GM23248 (cell line): ENCODE measurements at places on chromosomes 11 and 22. TPM values are rescaled to one million over a fixed set of nuclear protein-coding genes. Genes with fewer than 3 reads are reported as not detected.

The TMEM191C gene
- total RNA-seq, result 0.32 TPM in 1 of 2 replicates, not detected in the other

The ROM1 gene
- total RNA-seq, result 3.4 and 6.5 TPM in 2 replicates

The CD6 gene
- not detected in 2 replicates for total RNA-seq

The AMBRA1 gene
- total RNA-seq, result 20.1 and 46.0 TPM in 2 replicates

The FAT3 gene
- 1.9 TPM in 2 replicates for total RNA-seq

The NCF4 gene
- not detected in 2 replicates for total RNA-seq

The CCDC73 gene
- total RNA-seq, result not detected in 2 replicates

The SERPING1 gene
- 98.0 and 147 TPM in 2 replicates for total RNA-seq

The SCT gene
- not detected in 2 replicates for total RNA-seq

The PATE2 gene
- total RNA-seq, result not detected in 2 replicates

The TNNI2 gene
- not detected in 2 replicates for total RNA-seq

- DNase-seq, result peak; percentile 68
These were observed 25.4 kb downstream of the TRIM44 start for GRCh38 chr11:35688023-35688422.

- no peak for DNase-seq
These were observed 3.7 kb upstream of the ANAPC15 start for GRCh38 chr11:72116019-72116755.

GRCh38 chr11:79512706-79513469 lies 72.1 kb upstream of the TENM4 start:
- DNase-seq, result no peak

DNA sequence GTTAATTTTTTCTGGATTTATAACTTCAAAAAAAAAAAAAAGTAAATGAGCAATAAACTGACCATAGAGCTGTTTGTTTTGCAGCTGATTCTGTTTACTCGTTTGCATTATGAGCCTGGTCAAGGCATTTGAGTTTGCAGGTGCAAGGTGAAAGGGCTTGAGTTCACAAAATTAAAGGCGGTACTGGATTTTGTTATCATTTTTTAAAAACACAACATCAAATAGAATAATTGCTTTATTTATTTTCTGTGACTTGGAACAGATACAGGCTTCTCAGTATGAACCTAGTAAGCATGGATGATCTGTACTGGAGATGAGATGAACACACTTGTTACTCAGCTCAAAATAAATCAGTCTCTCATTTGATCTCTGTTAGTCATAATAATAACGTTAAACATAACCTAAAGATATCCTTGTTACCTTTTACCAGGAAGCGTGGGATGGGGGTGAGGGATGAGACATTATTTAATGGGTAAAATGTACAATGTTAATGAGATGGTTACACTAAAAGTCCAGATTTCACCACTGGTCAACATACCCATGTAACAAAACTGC lies 137.8 kb downstream of the LUZP2 start:
- DNase-seq, result no peak

- no peak for DNase-seq
These were observed 11.8 kb upstream of the SSTR3 start for GRCh38 chr22:37223965-37224551.

DNA sequence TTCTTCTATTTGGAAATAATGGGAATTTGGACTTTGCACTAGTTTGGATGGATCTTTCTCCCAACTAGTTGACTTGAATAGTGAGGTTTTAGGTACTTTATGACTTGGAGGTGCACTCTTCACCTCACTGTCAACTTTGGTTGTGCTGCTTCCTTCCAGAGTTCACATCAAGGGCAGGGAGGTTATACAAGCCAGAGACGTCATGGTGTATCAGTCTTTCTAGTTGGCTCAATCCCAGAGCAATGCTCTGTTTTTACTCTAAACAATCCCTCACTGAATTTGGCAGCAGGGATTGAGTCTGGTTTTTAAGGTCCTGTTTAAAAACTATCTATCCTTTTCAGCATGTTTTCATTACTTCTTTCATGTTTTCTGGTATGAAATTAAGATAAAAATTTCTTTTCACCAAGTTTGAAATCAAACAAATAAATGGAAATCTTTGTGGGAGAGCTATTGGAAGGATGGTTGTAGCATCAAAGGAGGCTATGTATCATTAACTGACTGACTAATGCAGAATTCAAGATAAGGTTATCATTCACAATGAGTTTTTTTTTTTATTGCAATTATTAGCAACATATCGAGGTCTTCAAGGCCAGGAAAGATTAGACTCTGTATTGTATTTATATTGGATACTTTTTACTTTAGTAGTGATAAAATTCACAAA lies 28.0 kb upstream of the ZBED5 start:
- DNase-seq, result peak; percentile 20

GRCh38 chr22:50674130-50674500 lies 1.5 kb downstream of the SHANK3 start:
- no peak for DNase-seq

DNA sequence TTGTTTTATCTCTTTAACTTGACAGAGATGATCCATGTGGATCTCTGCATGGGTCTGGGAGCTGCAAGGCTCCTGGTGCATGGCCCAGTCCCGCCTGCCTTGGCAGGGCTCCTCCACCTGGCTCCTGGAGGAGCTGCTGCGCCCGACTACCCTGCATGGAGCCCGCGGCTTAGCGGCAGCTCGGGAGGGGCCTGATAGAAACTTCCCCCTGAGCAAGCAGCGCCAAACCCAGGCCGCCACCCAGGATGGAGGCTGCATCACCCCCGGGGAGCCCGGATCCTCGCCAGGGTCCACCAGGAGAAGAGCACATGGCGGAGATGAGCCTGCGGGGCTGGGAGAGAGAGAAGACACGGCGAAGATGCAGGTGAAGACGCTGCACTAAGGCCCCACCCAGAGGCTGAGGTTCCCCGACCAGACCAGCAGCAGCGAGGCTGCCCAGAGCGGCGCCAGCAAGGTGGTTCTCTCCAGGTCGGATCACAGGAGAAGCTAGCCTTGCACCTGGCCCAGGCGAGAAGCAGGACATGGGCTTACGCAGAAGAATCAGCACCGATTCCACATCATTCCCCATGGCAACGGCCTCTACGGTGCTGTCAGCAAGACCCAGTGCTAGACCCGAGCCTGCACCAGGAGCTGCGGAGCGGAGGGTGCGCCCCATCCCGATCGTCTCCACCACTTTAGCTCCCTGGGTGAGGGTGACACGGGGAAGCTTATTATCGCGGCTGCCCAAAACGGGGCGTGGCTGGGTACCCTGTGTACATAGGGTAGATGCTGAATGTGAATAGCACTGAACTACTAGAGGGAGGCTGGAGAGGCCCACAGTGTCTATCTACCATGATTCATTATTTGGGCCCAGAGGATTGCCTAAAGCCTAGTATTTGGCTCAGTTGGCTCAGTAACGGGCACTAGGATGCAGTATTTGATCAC lies 41.3 kb upstream of the VPREB1 start:
- no peak for DNase-seq

DNA sequence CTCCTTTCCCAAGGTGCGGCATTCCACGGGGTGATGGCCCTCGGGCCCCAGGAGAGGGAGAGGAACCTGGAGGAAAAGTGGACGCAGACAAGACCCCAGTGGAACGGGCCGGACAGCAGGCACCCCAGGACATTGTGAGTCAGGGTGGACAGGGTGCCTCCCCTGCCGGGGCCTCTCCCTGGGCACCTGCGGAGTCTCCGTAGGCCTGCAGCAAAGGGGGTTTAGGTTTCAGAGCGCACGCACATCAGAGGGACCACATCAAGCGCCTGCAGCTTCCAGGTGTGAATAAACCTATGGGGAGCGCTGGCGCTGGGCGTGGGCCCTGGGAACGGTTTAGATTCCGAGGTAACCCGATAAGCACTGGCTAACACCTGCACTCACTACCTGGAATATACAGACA lies 22.7 kb upstream of the FGF19 start:
- no peak for DNase-seq

DNA sequence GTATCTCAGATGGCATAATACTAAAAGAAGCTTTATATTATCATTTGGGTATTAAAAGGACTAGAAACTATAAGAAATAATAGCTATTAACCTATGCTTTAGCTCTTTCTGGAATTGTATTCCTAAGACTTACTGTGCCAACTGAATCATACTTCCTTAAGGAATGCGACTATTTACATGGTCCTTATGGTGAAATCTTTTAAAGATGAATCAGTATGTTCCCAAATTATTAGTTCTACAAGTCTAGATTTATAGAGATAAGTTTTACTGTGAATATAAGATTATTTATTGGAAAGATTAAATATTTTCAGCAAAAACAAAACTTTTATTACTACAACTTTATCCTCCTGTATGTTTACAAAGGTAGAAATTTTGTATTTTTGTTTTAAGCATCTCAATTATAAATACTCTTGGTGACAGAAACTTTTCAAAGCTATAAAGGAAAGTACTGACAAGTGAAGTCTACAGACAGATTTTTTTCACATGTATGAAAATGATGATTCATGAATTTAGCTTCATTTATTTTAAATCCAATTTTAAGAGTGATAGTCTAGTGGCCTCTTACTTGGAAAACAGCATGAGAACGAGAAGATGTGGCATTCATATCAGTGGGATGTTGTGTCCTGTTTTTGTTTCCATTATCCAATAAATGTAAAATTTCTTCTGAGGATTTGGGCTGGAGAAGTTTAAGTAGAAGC lies 17.8 kb downstream of the KIF18A start:
- DNase-seq, result peak; percentile 63

- no peak for DNase-seq
These were observed 8.7 kb upstream of the ABTB2 start for GRCh38 chr11:34366522-34366921.

- peak; percentile 12 for DNase-seq
These were observed 111.2 kb upstream of the CEP126 start for GRCh38 chr11:101803651-101804050.

GRCh38 chr11:65065851-65066250 lies 7.5 kb upstream of the NAALADL1 start:
- no peak for DNase-seq

- DNase-seq, result no peak
These were observed 6.9 kb upstream of the RBM4B start for GRCh38 chr11:66684635-66685034.

DNA sequence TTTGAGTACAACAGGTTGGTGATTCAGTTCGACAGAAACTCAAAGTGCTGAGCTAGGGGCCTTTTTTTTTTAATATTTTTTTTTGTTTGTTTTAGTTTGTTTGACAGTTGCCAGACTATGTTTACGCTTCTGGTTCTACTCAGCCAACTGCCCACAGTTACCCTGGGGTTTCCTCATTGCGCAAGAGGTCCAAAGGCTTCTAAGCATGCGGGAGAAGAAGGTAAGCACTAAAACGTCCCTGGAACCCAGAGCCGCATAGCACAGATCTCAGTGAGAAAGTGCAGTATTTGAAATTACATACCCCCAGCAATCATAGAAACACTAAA lies 649 bp downstream of the PRRG4 start:
- no peak for DNase-seq

- peak; percentile 63 for DNase-seq
These were observed 9.1 kb downstream of the DCHS1 start for GRCh38 chr11:6646576-6646917.

DNA sequence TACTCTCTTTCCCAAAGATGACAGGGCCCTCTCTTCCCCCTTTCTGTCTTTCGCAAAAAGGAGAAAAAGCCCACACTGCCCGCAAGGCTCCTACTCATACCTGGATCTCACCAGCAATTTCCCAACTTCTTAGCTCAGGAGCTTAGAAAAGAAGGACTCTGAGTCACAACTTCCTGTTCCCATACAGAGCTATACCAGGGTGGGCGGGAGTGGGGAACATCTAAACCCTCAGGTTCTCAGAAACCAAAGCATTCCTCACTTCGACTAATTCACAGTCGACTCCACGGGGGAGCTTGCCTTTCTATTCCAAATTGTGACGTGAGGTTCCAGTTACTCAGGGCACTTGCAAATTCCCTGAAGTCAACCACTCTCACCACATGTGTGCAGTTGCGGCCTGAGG lies 61.9 kb downstream of the MTNR1B start:
- DNase-seq, result peak; percentile 74

GRCh38 chr11:61120099-61120705 lies 17.9 kb downstream of the CD5 start:
- no peak for DNase-seq

DNA sequence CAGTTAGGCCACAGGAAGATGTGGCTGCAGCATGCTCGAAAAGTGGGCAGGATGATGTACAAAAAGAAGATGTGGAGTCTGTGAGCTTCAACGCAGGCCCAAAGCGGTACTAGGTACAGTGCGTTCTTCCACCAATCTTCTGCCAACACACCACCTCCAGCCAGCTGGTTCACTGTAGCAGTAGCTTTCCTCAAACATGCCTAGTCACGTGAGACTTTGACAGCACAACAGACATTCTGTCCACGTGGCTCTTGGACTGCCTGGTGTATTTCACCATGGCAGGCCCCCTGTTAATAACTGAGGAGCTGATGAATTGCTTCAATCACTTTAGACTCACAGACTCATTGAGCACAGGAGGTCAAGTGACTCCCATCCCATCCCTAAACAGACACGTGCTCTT lies 14.1 kb downstream of the SYN3 start:
- DNase-seq, result no peak

GRCh38 chr11:62930666-62931065 lies 9.5 kb upstream of the CHRM1 start:
- DNase-seq, result no peak

- no peak for DNase-seq
These were observed 598.6 kb downstream of the BUD13 start for GRCh38 chr11:116173941-116174911.

- DNase-seq, result no peak
These were observed 10.9 kb downstream of the TCIRG1 start for GRCh38 chr11:68049509-68050370.

DNA sequence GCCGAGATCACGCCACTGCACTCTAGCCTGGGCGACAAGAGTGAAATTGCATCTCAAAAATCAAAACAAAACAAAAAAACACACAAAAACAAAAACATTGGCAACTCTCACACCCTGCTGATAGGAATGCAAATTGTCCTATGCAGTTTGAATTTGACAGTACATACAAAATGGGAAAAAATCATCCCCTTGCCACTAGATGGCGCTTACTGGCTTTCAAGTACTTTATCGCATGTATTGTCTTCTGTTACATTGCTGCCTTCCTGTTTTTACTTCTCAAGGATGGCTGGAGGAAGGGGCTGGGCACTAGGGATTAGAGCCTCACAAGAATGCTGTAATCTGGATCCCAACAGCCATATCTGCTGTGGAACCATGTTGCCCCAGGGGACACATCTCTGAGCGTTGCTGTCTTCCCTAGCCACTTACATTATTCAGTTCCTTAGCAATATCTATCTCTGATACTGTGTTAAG lies 59.4 kb upstream of the A4GALT start:
- peak; percentile 84 for DNase-seq

GRCh38 chr11:129989149-129989813 lies 13.4 kb downstream of the PRDM10 start:
- DNase-seq, result no peak

GRCh38 chr11:65213322-65214211 lies 31.8 kb downstream of the CAPN1 start:
- no peak for DNase-seq

- DNase-seq, result no peak
These were observed 46.6 kb downstream of the LARGE1 start for GRCh38 chr22:33873666-33874065.

DNA sequence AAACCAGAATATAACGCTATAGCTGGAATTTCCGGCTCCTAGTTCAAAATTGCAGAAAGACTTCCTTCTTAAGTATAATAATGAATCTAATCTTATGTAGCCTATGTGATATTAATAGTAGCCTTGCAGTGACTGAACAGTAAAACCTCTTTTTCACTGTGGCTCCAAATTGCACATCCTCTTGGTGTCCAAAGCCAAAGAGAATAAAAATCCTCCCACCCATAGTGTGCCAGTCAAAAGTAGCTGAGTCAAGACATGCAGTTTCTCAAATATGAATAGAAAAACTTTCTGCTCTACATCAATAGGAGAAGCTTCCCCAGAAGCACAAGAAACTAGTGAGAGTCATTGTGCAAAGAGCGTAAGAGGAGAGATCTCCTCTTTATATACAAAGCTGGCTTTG lies 76.0 kb upstream of the PICALM start:
- DNase-seq, result no peak
